ENCODE measurements at places on chromosomes 12 and 14.
A peak's percentile ranks its signal among the peaks of the same experiment; 100 is the strongest.

DNA sequence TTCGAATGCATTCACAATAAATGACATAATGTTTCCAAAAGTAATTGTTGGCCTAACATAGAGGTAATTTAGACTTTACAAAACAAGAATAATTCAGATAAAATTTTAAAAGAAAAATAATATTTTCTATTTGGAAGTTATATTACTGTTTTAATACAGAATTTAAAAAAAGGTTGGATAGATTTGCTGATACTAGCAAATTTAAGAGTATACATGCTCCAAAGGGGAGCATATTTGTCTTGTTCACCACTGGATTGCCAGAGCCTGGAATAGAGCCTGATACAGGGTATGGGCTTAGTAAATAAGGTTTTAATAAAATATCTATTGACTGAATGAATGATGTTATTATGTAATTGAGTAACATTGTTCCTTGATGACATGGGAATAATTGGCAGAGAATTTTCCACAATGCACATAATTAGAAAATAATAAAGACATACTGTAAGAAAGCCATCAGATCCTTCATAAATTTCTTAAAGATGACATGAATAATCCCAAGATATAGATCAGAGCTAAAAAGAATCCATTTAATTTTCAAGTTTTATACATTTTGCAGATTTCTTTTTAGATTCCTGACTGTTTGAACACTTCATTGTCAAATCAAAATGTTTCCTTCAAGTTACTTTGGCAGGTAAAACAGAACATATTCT is 305.3 kb downstream of the SLC6A15 start:
- no peak for DNase-seq

DNA sequence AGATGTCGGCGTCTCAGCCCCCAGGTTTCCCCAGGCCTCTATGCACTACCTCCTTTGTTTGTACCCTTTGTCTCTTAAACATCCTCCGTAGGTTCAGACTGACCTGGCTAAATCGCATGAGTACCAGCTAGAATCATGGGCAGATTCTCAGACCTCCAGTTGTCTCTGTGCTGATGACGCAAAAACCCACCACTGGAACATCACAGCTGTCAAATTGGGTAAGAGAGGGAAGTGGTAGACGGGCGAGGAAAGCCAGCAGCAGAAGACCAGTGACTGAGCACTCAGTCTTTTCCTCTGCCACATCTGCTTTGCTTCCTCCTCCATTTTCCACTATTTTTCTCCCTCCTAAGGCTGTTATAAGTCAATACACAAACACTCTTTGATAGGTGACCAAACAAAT is 29.7 kb downstream of the A2ML1 start:
- DNase-seq = no peak

DNA sequence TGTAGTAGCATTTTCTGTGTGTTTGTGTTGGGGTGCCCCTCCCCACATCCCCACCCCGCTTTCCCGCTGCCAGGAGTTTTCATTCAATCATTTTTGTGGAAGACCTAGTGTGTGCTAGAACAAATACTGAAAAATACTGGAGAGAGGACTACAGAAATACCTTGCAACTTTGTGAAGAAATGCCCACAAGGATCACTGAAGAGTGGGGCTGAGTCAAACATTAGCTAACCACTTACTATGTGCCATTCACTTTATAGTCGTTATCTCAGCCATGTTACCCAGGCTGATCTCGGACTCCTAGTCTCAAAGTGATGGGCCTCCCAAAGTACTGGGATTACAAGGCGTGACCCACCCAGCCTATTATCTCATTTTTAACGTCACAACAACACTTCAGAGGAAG is 559 bp upstream of the LMBR1L start:
- DNase-seq = no peak

- no peak for DNase-seq
Measured at GRCh38 chr12:72872238-72872887, 600.2 kb downstream of the TRHDE start.

GRCh38 chr12:66196806-66197205 is 7.8 kb downstream of the IRAK3 start:
- DNase-seq = no peak

DNA sequence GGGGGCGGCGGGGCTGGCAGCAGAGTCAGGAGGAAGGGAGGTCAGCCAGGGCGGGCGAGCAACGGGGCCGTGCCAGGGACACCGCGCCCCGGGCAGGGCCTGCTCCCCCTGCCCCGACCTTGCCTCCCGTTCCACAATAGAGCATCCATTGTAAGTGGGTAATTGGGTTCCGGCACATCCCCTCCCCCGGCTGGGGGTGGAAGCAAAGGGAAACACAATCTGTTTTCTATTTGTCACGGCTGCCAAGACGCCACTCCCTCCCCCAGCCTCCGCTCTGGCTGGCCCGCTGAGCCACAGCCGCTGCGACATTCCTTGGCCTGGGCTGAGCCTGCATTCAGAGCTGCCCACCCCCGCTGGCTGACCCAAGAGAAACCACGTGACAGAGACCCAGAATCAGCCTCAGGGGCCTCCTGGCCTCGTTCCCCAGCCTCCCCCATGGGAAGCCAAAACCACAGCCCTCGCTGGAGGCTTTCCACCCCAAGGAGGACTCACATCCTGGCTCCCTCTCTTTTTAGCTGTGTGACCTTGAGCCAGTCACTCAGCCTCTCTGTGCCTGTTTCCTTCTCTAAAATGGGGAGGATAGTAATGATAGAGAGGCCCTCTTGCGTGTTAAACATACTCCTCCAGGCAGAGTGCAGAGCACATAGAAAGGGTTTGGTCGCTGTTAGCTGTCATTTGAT is 117.6 kb downstream of the SCARB1 start:
- no peak for DNase-seq

DNA sequence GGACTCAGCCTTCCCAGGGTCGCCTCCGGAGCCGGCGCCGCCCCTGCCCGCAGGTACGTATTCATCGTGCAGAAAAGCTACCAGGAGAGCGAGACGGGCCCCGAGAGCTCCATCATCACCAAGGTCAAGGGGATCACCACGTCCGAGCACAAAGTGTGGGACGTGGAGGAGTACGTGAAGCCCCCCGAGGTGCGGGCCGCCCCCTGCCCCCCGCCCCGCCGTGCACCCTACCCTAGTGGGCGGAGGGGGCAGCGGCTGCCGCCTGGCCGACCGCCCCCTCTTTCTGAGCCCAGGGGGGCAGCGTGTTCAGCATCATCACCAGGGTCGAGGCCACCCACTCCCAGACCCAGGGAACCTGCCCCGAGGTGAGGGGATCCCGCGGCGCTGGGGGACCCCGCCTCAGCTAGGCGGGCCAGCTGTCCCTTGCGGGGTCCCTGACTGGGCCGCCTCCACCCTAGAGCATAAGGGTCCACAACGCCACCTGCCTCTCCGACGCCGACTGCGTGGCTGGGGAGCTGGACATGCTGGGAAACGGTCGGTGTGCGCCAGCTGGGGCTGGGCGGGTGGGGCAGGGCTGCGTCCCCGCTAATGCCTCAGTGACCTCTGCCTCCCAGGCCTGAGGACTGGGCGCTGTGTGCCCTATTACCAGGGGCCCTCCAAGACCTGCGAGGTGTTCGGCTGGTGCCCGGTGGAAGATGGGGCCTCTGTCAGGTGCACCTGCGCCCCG is 973 bp downstream of the P2RX2 start:
- no peak for DNase-seq

DNA sequence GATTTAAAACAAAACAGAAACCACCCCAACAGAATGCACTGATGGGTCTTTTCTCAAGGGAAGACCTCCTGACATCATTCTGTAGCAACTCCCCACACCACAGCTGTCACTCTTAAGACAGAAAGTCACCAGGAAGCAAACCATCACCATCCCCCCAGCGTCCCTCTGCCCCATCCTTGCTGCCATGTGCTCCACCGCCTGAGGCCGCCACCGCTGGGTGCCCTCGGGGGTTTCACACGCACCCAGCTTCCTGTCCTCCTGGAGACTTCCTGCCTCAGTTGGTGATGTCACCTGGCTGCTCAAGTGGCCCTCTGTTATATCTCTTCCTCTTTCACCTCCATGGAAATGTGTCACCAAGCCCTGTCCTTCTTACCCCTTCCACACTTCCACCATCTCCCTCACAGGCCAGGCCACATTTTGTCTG is 71.4 kb upstream of the GPR68 start:
- DNase-seq = peak; percentile 54

- DNase-seq = peak; percentile 2
Measured at GRCh38 chr14:34872822-34873588, 2.2 kb downstream of the BAZ1A start.

- DNase-seq = no peak
Measured at GRCh38 chr12:26727482-26728204, 105.4 kb downstream of the ITPR2 start.

GRCh38 chr14:49947506-49947905 is 54.6 kb downstream of the ARF6 start:
- DNase-seq = no peak

- DNase-seq = no peak
Measured at GRCh38 chr12:94812345-94812744, 162.0 kb upstream of the TMCC3 start.

DNA sequence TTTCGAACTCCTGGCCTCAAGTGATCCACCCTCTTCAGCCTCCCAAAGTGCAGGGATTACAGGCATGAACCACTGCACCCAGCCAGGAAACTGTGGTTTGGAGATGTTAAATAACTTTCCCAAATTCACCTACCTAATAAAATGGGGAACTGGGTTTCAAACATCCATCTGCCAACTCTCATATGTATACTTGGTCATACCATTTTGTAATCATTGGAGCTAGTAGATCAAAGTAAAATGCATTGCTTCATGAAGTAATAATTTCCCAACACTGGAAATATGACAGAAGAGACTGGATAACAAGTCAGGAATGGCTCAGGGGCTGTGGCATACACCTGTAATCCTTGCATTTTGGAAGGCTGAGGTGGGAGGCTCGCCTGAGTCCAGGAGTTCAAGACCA is 5.3 kb upstream of the HECTD1 start:
- no peak for DNase-seq

GRCh38 chr12:130799051-130799450 is 40.0 kb downstream of the STX2 start:
- DNase-seq = no peak

GRCh38 chr12:905261-906031 is 44.0 kb downstream of the RAD52 start:
- DNase-seq = no peak

GRCh38 chr12:3119192-3119755 is 42.1 kb downstream of the TSPAN9 start:
- no peak for DNase-seq

DNA sequence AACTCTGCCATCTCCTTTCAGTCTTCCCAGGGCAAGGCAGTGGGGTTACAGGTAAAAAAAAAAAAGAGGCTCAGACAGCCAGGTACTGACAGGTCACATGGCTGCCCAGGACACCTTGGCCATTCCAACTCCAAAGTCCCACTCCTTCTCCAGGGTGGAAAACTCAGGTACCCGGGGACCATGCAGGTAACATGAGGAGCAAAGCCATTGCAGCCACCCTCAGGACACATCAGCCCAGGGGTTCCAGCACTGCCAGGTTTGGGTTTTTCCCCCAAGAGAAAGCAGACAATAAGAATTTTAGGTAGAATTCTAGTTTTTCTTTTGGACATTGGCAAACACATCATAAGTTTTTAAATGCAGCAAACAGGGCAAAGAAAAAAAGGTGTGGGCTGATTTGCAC is 15.3 kb downstream of the FAM222A start:
- DNase-seq = no peak

GRCh38 chr12:122060081-122060501 is 18.5 kb upstream of the MLXIP start:
- no peak for DNase-seq

GRCh38 chr12:67394550-67394949 is 125.4 kb downstream of the CAND1 start:
- no peak for DNase-seq

GRCh38 chr12:1744932-1745331 is 54.1 kb downstream of the ADIPOR2 start:
- no peak for DNase-seq

- DNase-seq = no peak
Measured at GRCh38 chr12:120200364-120200800, 529 bp downstream of the RPLP0 start.

DNA sequence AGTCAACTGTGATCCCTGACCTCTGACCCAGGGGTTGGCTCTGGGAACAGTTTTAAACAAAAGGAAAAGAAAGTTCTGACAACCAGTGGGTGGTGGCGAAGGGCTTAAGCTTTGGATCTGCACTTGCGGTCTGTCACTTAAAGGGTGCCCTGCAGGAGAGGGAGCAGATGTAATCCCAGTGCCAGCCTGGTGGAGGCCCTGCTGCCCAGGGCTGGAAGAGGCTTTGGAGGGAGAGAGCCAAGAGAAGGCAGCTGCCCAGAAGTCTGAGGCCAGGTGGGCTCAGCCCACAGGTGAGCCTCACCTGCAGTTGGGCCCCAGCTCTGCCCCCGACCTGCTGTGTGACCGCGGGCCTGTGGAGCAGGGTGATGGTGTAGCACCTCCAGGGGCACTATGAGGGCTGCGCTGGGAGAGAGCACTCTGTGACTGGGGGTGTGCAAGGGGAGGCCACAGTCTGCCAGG is 19.1 kb downstream of the SH2B3 start:
- no peak for DNase-seq

DNA sequence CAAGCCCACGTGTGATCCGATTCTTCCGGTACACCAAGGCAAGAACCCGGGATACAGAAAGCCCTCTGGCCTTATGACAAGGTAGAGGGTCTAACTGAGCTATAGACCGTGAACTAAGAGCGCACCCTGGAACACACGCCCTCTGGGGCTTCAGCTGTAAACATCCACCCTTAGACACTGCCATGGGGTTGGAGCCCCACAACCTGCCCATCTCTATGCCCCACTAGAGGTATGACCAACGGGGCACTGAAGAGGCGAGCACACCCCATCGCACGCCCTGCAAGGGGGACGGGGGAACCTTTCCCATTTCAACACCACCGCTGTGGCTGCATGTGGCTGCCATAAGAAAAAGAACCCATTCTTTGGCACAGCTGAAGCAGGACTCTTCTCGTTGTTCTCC is 1206.0 kb upstream of the TMEM132C start:
- no peak for DNase-seq

GRCh38 chr12:11756022-11756421 is 106.5 kb downstream of the ETV6 start:
- no peak for DNase-seq

Data from stimulated activated CD8-positive, alpha-beta memory T cell treated with anti-CD3 and anti-CD28 coated beads, Interleukin-2, amount 100 ng/mL, for 1 hour (primary cell).